HS-5 (cell line): ENCODE measurements at places on chromosomes 13 and 19.

- DNase-seq, result no peak
These were observed 347.4 kb downstream of the LIG4 start for GRCh38 chr13:107867701-107868661.

DNA sequence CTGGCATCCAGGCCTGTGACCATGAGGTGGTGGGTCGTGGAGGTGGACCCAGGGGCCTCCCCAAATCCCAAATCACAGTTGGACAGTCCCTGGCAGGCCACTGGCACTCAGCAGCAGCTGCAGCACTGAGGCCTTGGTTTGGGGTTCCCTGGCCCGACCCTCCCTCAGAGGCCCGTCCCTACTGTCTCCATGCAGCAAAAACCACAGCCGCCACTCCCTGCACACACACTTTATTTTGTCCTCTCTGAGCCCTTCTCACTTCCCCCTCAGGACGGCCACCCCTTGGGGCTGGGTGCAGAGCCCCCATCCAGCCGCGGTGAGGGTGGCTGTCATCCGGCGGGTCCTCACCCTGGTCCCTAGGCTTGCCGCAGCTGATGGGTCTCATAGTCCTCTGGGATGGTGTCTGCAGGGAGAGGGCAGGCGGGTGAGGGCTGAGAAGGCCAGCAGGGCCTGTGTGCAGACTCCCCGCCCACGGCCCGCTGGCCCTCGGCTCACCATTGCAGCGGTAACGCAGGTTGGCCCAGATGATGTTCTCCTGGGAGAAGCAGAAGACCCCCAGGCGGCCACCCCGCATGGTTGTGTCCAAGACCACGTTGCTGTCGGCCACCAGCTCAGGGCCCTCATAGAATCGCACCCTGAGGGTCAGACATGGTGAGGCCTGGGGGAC lies 8.4 kb downstream of the COMP start:
- DNase-seq, result no peak

- no peak for DNase-seq
These were observed 182.1 kb downstream of the PCDH17 start for GRCh38 chr13:57813651-57814050.

DNA sequence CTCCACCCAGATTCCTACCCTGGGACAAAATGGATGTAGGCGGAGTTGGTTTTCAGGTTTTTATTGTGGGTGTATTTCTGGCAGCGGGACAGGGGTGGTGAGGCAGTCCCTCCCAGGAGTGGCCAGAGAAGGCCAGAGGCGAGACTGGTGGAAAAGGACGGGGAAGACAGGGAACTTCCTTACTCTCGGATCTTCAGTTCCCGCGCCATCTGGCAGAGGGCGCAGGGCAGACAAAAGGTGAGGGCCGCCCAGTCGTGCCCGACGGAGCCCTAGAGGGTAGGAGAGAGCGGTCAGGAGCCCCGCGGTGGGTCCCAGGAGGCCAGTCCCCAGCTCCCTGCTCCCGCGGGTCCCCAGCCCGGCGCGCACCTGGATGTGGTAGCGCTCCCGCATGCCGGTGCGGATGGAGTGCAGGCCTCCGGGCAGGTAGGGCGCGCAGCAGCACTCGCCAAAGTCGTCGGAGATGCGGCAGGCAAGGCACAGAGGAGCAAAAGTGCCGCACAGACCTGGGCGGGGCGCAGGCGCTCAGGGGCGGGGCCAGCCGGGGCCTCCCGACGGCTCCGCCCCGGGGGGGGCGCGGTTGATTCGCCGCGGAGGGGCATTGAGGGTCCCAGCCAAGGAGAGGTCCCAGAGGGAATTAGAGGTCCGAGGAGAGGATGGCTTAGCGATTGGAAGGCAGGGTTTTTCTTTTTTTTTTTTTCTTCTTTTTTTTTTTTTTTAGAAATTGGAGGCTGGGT lies 3.0 kb downstream of the CNFN start:
- peak; percentile 26 for DNase-seq

DNA sequence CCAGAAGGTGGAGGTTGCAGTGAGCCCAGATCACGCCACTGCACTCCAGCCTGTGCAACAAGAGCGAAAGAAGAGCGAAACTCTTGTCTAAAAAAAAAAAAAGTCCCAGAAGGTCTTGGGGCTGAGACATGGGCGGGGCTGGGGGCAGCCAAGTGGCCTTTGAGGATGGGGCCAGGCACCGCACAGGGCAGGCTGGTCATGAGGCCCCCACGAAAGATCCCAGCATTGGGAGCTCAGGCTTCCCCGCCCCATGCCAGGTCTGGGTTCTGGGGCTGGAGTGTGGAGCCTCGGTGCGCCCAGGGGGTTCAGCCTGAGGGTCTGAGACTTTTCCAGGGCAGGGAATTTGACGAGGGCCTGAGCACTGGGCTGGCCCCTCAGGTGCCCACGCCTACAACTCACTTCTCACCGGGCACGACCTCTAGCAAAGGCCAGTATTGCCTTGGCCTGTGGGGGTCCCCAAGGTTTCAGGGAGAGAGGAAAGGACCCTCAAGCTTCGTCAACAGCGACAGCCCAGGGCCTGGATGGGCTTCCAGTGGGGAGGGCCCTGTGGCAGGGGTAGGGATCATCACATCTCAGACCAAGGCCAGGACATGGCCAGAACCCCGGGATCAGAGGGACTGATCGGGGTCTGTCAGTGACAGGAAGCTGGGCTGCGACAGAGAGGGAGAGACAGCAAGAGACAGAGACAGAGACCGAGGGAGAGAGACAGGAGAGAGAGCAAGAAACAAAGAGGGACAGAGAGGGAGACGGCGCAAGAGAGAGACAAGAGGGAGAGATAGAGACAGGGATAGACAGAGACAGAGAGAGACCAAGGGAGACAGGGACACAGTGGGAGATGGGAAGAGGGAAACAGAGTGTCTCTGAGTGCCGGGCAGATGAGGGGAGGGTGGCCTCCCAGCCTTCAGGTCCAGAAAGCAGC lies 7.5 kb upstream of the MEX3D start:
- DNase-seq, result no peak

- no peak for DNase-seq
These were observed 18.1 kb downstream of the DPP9 start for GRCh38 chr19:4705413-4706131.

GRCh38 chr19:55173714-55174409 lies 6.2 kb downstream of the SYT5 start:
- DNase-seq, result peak; percentile 73

- DNase-seq, result no peak
These were observed 284.7 kb downstream of the SLC7A1 start for GRCh38 chr13:29310806-29311205.

GRCh38 chr13:34913040-34913439 lies 29.0 kb upstream of the NBEA start:
- no peak for DNase-seq

DNA sequence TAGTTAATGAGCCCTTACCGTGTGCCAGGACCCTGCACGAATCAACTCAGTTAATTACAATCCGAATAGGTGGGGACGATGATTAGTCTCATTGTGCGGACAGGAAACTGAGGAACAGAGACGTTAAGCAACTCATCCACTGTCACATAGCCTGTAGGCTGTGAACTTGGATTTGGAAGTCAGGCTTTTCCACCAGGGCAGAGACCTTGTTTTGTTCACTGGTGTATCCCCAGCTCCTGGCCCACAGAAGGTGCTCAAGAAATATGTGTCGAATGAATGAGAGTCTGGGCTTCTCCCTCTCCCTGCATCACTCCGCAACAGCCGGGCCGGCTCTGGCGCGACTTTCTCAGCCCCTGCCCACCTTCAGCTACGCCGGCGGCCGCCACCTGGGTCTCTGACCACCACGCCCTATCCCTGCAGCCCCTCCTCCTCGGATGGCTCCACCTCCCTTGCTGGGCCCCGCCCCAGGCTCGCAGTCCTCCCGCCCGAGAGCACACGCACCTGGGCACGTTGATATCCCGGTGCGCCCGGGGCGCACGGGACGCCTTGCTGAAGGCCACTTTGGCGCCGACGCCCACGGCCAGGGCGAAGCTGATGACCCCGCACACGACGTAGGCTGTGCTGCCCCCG lies 1.3 kb downstream of the SHISA7 start:
- DNase-seq, result no peak

DNA sequence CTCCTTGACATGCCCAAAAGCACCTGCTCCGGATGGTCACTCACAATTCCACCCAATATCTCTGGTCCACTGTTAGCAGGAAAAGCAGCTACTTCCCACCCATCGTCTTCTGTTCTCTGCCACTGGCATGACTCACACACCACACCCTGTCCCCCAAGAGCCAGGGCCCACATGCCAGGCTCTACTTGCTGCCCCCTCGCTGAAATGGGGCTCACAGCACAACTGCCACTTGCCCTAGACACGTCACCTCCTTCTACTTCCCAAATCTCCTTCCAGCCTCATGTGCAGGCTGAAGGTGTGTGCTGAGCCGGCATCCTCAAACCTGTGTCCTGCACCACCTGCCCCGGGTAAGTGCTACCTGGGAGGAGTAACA lies 65.0 kb downstream of the TBC1D4 start:
- no peak for DNase-seq
